Neural crest cell (in vitro differentiated cells): ENCODE measurements at places on chromosomes 2 and 18. TPM values are rescaled to one million over a fixed set of nuclear protein-coding genes. Genes with fewer than 3 reads are reported as not detected.
A peak's percentile ranks its signal among the peaks of the same experiment; 100 is the strongest.

DNA sequence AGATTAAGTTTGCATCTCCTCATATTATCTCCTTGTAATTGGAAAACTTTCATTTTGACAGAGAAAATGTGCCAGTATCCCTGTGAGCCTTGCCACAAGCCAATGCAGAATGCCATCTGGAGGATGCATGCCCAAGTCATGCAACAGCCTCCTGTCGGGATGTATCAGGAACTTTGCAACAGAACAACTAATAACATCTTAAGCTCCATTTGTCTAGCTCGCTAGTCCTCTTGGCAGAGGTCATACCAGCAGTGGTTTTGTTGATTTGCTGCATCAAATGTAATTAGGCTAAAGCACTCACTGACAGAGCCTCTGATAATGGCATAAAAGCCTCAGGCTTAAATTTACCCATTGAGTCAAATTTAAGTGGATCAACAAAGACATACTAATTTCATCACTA, 125.8 kb downstream of the UBE2E3 start:
- peaks cover 32% of the 10 kb centered on the region for H3K4me1 ChIP-seq
- no peak overlapping the region for H3K4me3 ChIP-seq
- no peaks in the 10 kb centered on the region for H3K36me3 ChIP-seq
- no peak overlapping the region for H3K27ac ChIP-seq
- no peak for DNase-seq

- H3K27ac ChIP-seq, result no peak overlapping the region
- no peak for DNase-seq
- peaks cover 20% of the 10 kb centered on the region for H3K4me1 ChIP-seq
- H3K4me3 ChIP-seq, result no peak overlapping the region
- peaks cover 10% of the 10 kb centered on the region for H3K36me3 ChIP-seq
- no peaks in the 10 kb centered on the region for H3K27me3 ChIP-seq
Observed at GRCh38 chr2:236335696-236336574, 71.7 kb upstream of the ASB18 start.

GPR155 gene
- 1.5 and 1.7 TPM in 2 replicates for total RNA-seq

PIK3C3 gene
- 38.0 and 41.5 TPM in 2 replicates for total RNA-seq

- no peak overlapping the region for H3K4me3 ChIP-seq
- H3K27ac ChIP-seq, result no peak overlapping the region
- DNase-seq, result no peak
- H3K27me3 ChIP-seq, result no peaks in the 10 kb centered on the region
- H3K4me1 ChIP-seq, result no peaks in the 10 kb centered on the region
- peaks cover 7% of the 10 kb centered on the region for H3K36me3 ChIP-seq
Observed at GRCh38 chr2:186639939-186640338, 50.1 kb downstream of the ITGAV start.

DNA sequence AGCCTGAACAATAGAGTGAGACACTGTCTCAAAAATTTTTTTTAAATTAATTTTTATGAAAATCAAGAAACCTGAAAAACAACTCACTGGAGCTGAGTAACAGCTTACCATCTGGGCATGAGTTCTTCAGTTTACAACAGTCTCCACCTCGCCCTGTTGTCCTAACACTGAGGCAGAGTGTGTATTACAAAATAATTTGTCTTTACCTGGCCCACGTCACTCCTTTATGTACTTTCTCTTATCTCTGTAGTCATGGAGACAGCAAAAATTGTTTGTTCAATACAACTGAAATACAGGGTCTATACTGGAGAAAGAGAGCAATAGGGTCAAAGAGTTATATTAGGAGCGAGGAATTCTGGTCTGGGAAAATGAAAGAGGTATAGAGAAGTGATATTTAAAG, 48.1 kb downstream of the CYTIP start:
- DNase-seq, result no peak
- no peaks in the 10 kb centered on the region for H3K27me3 ChIP-seq
- no peak overlapping the region for H3K27ac ChIP-seq
- no peaks in the 10 kb centered on the region for H3K36me3 ChIP-seq

DNA sequence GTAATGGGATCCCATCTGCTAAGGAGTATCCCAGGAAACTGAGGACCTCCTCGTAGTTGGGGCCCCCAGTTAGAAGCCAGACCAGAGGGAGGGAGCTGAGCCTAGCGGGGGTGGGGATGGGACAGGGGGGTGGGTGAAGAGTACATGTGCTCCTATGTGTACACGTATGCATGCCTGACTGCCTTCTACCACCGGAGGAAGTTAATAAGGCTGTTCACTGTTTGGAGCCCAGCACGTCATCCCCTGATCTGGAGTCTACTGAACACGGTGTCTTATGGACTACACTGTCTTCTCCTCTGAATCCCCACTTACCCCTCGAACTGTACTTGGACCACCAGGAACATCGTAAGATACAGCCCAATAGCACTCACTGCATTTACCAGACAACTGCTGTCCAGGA, 68.5 kb downstream of the SFXN5 start:
- no peak overlapping the region for H3K4me3 ChIP-seq
- no peak overlapping the region for H3K27ac ChIP-seq
- H3K4me1 ChIP-seq, result no peaks in the 10 kb centered on the region

DNA sequence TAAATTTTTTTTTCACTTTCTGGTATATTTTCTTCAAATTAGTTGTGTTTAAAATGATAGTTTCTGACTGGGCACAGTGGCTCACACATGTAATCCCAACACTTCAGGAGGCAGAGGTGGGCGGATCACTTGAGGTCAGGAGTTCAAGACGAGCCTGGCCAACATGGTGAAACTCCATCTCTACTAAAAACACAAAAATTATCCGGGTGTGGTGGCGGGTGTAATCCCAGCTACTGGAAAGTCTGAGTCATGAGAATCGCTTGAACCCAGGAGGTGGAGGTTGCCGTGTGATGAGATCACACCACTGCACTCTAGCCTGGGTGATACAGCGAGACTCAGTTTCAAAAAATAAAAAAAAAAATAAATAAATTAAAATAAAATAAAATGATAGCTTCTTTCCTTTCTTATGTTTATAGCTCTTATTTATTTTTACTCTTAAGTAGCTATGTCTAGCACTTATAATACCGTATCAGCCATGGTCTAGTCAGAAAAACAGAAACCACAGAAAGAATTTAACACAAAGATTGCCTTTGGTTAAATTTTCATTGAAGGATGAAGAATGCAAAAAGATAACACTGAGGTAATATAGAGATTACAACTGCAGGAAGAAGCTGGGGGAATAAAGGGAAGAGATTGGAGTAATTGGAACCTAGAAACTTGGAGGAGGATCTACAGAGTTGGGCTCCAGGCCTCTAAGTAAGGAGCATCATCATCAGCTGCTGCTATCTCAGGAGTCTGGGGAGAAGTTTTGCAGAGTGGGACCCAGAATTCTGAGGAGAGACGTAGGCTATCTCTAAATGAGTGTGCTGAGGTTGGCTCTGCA, 54.7 kb upstream of the MBOAT2 start:
- H3K36me3 ChIP-seq, result peaks cover 2% of the 10 kb centered on the region
- H3K4me1 ChIP-seq, result peaks cover 10% of the 10 kb centered on the region
- H3K27ac ChIP-seq, result no peak overlapping the region
- no peaks in the 10 kb centered on the region for H3K27me3 ChIP-seq
- DNase-seq, result no peak
- H3K4me3 ChIP-seq, result no peak overlapping the region

DNA sequence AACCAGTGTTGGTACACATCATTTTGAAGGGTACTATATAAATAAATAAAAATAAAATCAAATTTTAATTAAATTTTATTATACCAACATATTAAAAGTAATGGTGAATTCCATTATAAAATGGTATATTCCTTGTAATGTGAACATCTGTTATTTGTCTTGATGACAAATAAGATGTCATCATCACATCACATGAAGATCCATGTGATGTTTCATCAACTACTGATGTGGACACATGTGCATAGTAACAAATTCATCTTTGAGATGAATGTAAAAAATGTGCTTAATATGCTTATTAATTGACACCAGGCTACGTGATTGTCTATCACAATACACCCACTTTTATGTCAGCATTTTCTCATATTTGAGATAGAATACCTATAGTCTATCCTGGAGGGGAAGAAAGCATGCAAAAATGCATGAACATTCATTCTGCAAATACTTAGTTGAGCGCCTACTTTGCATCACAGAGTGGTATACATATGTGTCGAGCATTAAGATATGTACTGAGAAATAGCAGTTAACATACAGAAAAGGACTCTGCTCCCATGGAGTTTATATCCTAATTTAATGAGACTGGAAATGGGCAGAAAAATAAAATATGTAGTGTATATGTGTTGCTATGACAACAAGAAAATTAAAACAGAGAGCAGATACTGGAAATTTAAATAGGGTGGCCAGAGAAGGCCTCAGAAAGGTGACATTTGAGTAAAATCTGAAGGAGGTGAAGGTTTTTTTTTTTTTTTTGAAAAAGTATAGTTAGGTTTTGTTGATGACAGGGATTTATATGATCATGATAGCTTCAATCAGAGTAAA, 281.1 kb downstream of the ARHGAP15 start:
- H3K4me3 ChIP-seq, result no peak overlapping the region
- no peaks in the 10 kb centered on the region for H3K27me3 ChIP-seq
- no peak overlapping the region for H3K27ac ChIP-seq

- peaks cover 10% of the 10 kb centered on the region for H3K4me1 ChIP-seq
- H3K36me3 ChIP-seq, result no peaks in the 10 kb centered on the region
- DNase-seq, result peak; percentile 6
- peak overlapping the region; percentile 3 for H3K27ac ChIP-seq
- H3K27me3 ChIP-seq, result peaks cover 51% of the 10 kb centered on the region
Observed at GRCh38 chr18:57210107-57210715, 63.3 kb downstream of the BOD1L2 start.

DNA sequence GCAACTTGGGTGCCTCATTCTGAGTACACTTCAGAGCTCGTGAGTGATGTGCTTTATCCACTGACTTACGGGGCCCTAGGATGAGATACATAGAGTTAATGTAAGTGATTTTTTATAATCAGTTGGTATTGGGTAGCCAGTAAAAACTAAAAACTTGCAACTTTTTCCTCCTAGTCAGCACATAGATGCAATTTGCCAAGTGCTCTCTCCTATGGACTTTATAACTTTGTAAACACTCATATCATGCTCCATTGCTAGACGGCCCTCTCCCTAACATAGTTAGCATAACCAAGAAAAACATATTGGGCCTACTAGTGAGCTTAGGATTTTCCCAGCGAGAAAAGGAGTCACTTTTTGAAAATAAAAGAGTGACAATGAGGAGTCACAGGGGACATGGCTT, 60.4 kb downstream of the PLB1 start:
- no peaks in the 10 kb centered on the region for H3K36me3 ChIP-seq
- H3K4me3 ChIP-seq, result no peak overlapping the region
- no peaks in the 10 kb centered on the region for H3K27me3 ChIP-seq

GRCh38 chr2:239607517-239608191, 206.8 kb upstream of the HDAC4 start:
- H3K27ac ChIP-seq, result no peak overlapping the region
- H3K36me3 ChIP-seq, result no peaks in the 10 kb centered on the region
- no peaks in the 10 kb centered on the region for H3K27me3 ChIP-seq
- no peak overlapping the region for H3K4me3 ChIP-seq

RESP18 gene
- not detected in 2 replicates for total RNA-seq

DNA sequence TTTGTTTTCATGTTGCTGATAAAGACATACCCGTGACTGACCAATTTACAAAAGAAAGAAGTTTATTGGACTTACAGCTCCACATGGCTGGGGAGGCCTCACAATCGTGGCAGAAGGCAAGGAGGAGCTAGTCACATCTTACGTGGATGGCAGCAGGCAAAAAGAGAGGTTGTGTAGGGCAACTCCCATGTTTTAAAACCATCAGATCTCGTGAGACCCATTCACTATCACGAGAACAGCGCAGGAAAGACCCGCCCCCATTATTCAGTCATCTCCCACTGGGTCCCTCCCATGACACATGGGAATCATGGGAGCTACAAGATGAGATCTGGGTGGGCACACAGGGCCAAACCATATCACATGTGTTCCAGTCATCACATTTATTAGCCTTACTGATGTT, 16.8 kb downstream of the AQP12A start:
- H3K27ac ChIP-seq, result no peak overlapping the region
- DNase-seq, result no peak
- H3K4me3 ChIP-seq, result no peak overlapping the region
- peaks cover 14% of the 10 kb centered on the region for H3K27me3 ChIP-seq
- H3K4me1 ChIP-seq, result no peaks in the 10 kb centered on the region
- H3K36me3 ChIP-seq, result no peaks in the 10 kb centered on the region

INSIG2 gene
- total RNA-seq, result 13.0 and 14.4 TPM in 2 replicates

ABCG8 gene
- not detected in 2 replicates for total RNA-seq

GRCh38 chr2:239255218-239255617, 145.6 kb downstream of the HDAC4 start:
- H3K4me1 ChIP-seq, result peaks cover 83% of the 10 kb centered on the region
- peak overlapping the region; percentile 87 for H3K27ac ChIP-seq
- peaks cover 15% of the 10 kb centered on the region for H3K36me3 ChIP-seq
- DNase-seq, result no peak
- no peaks in the 10 kb centered on the region for H3K27me3 ChIP-seq

CROCC2 gene
- total RNA-seq, result not detected in 2 replicates

GRCh38 chr18:70991577-70991976, 702.7 kb downstream of the SOCS6 start:
- no peak for DNase-seq
- H3K4me1 ChIP-seq, result no peaks in the 10 kb centered on the region
- H3K4me3 ChIP-seq, result no peak overlapping the region

DNA sequence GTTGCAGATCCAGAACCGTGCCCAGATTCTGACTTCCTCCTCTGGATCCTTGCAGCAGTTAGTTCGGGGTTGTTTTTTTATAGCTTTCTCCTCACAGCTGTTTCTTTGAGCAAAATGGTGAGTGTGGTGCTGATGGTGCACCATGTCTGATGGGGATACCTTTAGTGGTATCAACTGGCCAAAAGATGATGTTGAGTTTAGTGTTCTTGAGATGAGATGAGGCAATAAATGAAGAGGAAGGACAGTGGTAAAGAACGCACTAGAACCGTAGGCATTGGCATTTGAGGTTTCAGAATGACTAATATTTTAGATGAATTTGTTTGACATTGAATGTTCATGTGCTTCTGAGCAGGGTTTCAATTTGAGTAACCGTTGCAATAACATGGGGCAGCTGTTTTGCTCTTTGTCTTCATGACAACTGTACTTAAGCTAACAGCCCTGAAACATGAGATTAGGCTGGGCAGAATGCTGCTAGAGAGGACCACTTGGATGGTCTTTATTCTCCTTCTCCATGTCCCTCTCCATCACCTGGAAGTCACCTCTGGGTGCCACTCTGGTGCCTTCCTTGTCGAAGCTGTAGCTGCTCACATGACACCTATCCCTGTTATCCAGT, 3.9 kb downstream of the CTLA4 start:
- no peaks in the 10 kb centered on the region for H3K27me3 ChIP-seq
- no peak for DNase-seq
- H3K36me3 ChIP-seq, result no peaks in the 10 kb centered on the region
- peaks cover 14% of the 10 kb centered on the region for H3K4me1 ChIP-seq
- no peak overlapping the region for H3K4me3 ChIP-seq
- no peak overlapping the region for H3K27ac ChIP-seq

DNA sequence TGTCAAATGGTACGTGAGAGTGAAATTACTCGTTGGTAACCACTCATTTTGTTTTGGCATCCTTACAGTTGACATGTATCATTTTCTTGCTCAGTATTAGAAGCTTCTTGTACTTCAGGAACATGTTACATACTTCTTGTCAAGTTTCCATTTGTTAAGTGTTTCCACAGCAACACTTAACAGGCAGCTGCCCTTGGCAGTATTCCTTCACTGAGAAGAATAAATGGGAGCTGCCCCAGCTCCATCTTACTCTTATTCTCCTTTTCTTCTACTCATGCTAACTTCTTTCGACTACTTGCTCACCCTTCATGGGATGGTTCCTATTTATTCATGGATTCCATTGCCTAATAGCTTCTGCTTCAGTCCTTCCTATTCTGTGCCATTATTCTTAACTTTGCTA, 60.1 kb upstream of the TUBA3E start:
- H3K27ac ChIP-seq, result no peak overlapping the region
- no peaks in the 10 kb centered on the region for H3K36me3 ChIP-seq
- DNase-seq, result no peak

TP53I3 gene
- total RNA-seq, result 38.3 and 40.8 TPM in 2 replicates
